ENCODE measurements at places on chromosomes 2 and 18.

DNA sequence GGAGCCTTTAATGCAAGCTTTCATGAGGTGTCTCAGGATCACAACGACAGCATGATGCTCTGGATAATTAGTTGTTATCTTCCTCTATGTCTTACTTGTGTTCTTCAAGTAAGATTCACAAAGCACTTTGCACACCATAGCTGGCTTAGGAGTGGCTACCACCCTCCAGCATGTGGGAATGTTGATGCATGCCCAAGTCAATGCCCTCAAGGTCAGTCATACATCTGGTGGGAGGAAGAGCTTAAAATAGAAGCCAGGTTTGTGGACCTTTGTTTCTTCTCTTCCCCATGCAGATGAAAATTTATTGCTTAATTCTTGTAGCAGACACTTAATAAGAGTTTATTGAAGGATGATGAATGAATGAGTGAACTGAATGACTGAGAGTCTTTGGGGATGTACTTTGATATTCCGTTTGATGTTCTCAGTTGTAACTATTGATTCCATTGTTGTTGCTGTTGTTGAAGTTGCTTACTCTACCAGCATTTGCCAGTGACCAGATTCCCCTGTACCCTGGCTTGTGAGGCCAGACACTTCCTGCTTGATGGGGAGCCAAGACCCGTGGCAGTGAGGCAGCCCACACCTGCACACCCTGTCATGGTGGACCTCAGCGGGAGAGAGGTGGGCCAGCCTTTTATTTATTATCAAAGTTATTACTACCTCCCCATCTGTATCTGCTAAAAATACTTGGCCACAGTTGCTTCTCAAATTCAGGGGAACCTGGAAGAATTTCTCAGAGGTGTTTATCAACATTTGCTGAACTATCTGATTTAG lies 137.8 kb downstream of the LAMA3 start:
- DNase-seq = no peak

DNA sequence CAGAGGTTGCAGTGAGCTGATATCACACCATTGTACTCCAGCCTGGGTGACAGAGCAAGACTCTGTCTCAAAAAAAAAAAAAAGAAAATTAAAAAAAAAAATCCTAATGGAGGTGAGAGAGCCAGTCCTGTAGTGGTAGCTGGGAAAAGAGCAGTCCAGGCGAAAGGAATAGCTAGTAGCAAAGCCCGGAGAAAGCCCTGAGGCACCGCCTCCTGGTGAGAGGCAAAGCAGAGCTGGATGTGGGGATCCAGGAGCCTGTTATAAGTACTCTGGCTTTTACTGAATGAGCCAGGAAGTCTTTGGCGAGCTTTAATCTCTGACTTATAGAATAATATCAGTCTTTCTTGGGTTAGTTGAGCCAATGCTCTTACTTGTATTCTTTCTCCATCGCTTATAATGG lies 6.6 kb upstream of the KLHL23 start:
- no peak for DNase-seq

DNA sequence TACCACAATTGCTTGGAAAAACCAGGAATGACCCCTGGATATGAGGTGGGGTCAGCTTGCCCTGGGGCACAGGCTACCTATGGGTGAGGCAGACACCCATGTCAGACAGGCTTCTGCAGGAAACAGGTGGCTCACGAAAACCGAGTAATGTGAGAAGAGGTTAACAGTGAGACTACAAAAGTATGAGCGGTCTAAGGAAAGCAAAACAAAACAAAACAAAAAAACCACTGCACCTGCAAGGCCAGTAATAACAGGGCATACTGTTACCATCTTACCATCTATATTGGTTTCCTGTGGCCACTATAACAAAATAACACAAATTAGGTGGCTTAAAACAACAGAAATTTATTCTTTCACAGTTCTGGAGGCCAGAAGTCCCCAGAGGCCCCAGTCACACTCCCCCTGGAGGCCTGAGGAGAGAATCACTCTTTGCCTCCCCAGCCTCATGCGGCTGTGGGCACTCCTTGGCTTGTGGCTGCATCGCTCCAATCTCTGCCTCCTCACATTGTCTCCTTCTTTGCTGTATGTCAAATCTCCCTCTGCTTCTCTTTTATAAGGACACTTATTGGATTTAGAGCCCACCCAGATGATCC lies 86.6 kb upstream of the EPC2 start:
- no peak for DNase-seq

GRCh38 chr2:143823876-143824275 lies 694.7 kb downstream of the ARHGAP15 start:
- no peak for DNase-seq

DNA sequence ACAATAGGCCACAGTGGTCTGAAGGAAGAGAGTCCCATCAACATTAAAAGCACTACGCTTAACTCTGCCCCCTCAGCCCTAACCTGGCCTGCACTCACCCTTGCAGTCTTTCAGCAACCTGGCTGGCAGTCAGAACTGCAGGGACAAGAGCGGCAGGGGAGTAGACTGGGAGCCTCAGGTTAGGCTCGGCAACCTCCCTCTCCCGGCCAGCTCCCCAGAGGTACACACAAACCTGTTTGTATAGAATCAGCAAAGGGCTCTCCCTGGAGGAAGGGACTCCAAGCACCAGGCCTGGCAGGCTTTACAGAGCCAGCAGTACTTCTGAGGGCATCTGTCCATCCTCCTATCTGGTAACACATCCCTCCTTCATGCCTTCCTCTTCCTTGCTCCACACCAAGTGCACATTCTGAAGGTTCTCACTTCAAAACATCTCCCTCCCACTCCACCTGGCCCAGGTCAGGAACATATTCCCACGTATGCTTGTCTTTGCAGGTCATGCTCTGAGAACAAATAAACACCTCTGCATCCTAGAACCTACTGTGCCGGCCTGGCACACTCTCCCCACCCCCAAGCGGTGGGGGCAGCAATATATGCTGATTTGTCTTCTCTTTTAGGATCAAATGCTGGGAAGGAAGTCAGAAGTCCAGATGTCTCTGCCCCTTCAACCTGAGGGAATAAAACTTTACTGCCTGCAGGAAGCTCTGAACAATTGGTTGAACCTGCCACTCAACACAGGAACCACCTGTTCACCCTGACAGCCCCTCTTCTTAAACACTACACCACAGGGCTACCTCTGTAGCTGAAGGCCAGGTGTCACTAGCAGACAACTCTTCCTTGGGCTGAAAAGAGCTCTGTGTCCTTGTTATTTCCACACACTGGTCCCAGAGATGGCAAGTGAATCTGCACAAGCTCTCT lies 12.6 kb upstream of the SFXN5 start:
- DNase-seq = no peak

GRCh38 chr18:55121397-55122170 lies 162.3 kb upstream of the CCDC68 start:
- DNase-seq = no peak

- no peak for DNase-seq
Measured at GRCh38 chr2:98205889-98206288, 118.9 kb downstream of the VWA3B start.

GRCh38 chr18:51765606-51766360 lies 568.3 kb upstream of the MEX3C start:
- no peak for DNase-seq

GRCh38 chr2:232781765-232782164 lies 5.4 kb upstream of the KCNJ13 start:
- DNase-seq = no peak

DNA sequence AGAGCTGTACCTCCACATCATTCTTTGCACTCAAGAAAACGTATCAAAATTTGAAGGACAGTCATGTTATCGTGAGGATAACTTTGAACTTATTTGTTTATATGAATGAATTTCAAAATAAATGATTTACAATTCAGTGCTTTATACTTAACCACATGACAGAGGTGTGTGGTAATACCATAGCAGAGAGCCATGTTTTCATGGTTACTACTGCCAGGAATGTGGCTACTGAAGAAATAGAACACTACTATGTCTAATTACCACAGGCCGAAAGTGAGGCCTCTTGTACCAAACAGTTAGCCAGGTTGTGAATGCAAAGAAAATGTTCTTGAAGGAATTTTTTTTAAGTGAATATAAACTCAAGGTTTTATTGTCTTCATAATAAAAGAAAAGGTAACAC lies 49.2 kb downstream of the AAK1 start:
- no peak for DNase-seq

DNA sequence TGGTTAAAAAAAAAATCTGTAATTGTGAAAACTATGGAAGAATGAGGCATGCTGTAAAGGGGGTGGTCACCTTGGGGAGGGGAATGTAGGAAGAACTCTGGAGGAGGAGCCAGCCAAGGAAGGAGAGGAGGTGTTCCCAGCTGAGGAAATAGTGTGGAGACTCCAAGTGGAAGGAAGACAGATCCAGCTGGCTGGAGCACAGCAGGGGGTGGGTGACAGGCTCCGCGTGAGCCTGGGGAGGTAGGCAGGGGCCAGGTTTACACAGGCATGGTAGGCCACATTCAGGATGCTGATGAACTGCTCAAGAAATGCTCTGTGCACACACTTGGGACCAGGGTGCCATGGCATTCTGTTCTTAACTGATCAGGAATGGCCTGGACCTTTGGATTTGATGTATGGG lies 16.8 kb downstream of the AFF3 start:
- DNase-seq = no peak

DNA sequence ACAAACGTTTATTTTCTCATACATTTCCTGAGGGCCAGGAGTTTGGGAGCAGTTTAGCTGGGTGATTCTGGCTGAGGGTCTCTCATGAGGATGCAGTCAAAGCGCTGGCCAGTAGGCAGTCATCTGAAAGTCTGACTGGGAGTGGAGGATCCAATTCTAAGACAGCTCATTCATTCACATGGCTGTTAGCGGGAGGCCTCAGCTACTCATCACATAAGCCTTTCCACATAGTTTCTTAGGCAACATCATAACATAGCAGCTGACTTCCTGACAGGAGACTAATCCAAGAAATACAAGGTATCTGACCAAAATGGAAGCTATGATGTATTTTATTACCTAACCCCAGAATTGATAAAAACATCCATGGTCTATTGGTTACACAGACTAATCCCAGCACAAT lies 2.9 kb upstream of the MRPL44 start:
- no peak for DNase-seq

DNA sequence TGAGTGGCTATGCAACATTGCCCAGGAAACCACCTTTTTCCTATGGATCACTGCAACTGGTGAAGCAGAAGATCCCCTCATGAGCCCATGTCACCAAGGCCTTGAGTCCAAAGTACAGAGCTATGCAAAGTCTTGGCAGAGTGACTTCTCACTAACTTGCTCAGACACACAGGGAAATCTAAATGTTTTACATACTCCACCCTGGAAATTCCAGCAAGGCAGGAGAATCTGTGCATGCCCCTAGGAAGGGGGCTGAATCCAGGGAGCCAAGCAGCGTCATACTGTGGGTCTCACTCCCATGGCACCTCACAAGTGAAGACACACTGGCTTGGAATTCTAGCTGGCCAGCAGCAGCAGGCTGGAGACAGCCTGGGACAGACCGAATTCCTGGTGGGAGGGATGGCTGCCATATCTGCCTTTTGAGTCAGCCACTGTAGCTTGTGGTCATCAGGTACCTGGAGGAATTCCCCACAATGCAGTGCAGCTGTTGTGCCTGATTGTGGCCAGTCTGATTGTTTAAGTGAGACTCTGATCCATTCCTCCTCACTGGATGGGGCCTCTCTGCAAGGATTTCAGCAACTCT lies 1817.4 kb downstream of the SUCLG1 start:
- no peak for DNase-seq

- DNase-seq = no peak
Measured at GRCh38 chr18:74215863-74216262, 67.5 kb downstream of the TIMM21 start.

DNA sequence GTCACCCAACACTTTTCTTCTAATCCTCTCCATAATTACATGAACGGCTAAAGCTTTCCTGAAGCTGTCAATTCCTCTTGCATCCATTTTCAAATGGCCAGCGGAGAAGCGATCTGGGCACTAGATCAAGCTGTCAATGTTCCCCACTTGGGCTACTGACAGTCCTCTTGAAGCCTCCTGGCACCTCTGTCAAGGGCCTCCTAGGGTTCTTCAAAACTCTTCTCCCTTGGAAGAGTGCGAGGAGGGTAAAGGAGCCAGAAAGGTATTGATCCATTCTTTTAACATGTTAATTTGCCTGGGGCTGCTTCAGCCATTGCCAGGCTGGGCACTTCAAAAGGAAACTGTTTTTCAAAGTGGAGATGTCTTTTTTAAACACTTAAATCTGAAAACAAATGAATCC lies 19.8 kb downstream of the EPHA4 start:
- DNase-seq = no peak
